Stimulated activated effector memory CD8-positive, alpha-beta T cell treated with anti-CD3 and anti-CD28 coated beads, Interleukin-12 subunit alpha, Interleukin-12 subunit beta, amount 100 ng/mL, for 72 hours (primary cell): ENCODE measurements at places on chromosomes 5 and 9.

DNA sequence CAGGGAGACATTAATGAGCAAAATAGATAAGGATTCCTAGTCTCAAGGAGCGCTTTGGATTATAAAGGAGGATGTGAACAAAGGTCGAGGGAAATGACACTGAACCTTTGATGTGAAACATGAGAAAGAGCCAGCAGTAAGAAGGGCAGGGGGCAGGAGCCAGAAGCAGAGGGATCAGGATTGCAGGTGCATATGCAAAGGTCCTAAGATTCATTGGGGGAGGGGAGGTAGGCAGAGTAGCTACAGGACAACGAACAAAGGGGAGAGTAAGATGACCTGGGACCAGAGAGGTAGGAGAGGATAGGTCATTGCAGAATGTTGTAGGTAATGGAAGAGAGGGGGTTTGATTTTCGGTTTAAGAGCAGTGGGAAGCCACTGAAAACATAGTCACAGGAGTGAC, 129.2 kb upstream of the TRPM3 start:
- no peak for DNase-seq

DNA sequence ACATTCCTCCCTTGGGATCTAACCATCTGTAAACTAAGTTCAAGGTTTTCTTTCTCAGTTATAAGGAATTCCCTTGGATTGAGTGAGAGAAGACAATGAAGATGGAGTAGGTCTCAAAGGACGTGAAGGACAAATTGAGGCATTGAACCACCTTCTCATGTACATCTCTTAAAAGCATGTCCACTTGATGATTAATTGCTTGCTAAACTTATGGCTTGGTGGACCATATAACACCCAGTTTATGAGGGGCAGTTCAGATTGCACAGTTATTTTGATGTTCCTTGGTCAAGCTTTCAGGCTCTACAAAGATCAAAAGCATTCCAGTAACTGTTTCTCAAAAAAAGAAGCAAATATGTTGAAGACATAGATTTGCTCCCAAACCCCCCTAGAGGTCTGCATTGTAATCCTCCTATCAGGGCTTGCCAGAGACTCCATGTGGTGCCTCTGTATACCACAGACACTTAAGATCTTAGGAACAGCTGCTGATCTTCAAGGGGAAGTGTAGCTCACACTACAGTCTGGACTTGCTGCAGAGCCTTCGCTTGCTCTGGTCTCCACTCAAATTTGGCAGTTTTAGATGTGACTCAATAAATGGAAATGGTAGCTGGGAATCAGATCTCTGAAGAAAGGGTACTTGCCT, 56.9 kb upstream of the ALDH1A1 start:
- no peak for DNase-seq

DNA sequence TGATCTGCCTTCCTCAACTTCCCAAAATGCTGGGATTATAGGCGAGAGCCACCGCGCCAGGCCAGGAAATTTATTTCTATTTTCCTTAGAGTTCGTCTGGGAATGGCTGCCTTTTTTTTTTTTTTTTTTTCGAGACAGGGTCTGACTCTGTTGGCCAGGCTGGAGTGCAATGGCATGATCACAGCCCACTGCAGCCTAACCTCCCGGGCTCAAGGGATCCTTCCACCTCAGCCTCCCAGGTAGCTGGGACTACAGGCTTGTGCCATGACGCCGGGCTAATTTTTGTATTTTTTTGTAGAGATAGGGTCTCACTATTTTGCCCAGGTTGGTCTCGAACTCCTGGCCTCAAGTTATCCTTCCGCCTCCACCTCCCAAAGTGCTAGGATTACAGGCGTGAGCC, 888 bp upstream of the LAMC3 start:
- no peak for DNase-seq

GRCh38 chr9:107173422-107174180, 109.5 kb upstream of the RAD23B start:
- no peak for DNase-seq

DNA sequence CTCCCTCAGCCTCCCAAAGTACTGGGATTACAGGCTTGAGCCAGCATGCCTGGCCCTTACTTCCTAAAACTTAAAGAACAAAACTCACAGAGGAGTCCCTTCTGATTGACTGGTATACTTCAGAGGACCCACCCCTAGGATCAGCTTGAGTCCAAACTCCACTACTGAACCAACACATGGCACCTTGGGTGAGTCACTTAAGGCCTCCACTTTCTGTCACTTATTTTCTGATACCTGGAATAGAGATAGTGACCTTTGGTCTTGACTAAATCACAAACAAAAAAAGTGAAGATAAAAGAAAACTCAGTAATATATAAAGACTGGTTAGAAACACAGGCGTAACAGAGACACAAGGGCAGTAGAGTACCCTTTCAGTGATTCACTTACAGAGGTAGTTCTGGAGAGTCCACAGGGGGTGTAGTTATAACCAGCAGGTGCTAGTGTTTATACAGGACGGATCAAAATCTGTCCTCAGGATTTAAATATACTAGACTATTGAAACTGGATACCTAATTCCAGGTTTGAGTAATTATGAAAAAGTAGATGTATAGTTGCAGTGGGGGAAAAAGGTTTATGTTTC, 274.3 kb upstream of the ANKRD55 start:
- DNase-seq: no peak

- no peak for DNase-seq
Measured at GRCh38 chr9:136604823-136605525, 57.7 kb upstream of the EGFL7 start.

DNA sequence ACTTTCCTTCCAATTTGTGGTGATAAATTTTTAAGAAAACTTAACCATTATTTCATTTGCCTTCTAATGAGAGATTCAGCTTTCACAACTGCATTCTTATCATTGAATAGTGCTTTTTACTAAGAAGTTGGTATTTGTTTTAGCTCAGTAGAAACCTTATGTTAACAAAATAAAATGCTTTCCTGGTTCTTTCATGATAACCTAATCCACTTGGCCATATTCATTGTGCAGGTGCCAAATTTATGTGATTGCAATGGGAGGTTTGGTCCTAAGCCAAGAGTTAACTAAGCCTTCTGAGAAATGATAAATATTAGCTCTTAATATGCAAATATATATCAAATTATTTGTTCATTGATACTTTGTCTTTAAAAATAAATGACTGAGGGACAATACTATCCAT, 141.1 kb upstream of the TLE4 start:
- DNase-seq: no peak

GRCh38 chr9:5846096-5846495, 13.2 kb upstream of the ERMP1 start:
- no peak for DNase-seq

GRCh38 chr5:14146725-14147124, 3.6 kb downstream of the TRIO start:
- no peak for DNase-seq

DNA sequence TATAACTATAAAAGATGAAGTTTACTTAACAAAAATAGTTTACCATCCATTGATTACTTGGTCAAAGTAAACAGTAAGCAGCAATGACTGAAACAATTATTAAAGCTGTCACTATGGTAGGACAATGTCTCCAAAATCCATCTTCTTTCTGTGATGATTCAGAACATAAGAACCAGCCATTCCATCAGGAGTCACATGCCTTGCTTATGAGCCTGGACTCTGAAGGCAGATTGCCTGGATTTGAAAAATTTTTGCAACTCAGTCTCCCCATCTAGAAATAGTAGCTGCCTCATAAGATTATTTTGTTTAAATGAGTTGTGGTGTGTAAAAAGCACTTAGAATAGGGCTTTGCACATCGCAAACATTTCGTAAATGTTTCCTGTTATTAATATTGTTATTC, 136.2 kb downstream of the LIFR start:
- DNase-seq: no peak

- DNase-seq: no peak
Measured at GRCh38 chr9:8384091-8384490, 584.5 kb upstream of the DMAC1 start.

DNA sequence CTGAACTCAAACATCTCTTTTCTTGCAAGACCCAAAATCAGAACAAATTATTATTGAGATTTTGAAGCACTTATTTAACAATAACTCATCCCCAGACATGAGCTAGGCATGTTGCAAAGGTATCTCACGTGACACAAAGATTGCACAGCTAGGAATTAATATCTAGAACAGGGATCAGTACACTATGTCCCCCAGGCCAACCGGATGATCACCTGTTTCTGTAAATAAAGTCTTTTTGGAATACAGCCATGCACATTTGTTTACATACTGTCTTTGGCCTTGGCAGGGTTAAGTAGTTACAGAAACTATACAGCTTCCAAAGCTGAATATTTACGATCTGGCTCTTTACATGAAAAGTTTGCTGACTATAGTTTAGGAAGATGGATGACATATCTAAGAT, 287.7 kb downstream of the ACTL7B start:
- DNase-seq: no peak
